ENCODE measurements at places on chromosomes 7 and 10. TPM values are rescaled to one million over a fixed set of nuclear protein-coding genes. Genes with fewer than 3 reads are reported as not detected.

The PNLIPRP3 gene
- not detected for total RNA-seq

The LRRC18 gene
- not detected for total RNA-seq

The CRHR2 gene
- total RNA-seq, result not detected

The COL26A1 gene
- not detected for total RNA-seq

The LIPF gene
- not detected for total RNA-seq

The ITGB8 gene
- not detected for total RNA-seq

The ELAPOR2 gene
- total RNA-seq, result 2.1 TPM

The SFTPA1 gene
- not detected for total RNA-seq

The ATG9B gene
- total RNA-seq, result 7.5 TPM

The CYP3A7 gene
- total RNA-seq, result not detected

The MSMB gene
- total RNA-seq, result not detected

The ANKRD2 gene
- total RNA-seq, result not detected

GRCh38 chr10:112904000-112904399 lies 46.0 kb upstream of the TCF7L2 start:
- DNase-seq, result no peak

GRCh38 chr7:117184367-117184766 lies 138.5 kb downstream of the WNT2 start:
- DNase-seq, result no peak

DNA sequence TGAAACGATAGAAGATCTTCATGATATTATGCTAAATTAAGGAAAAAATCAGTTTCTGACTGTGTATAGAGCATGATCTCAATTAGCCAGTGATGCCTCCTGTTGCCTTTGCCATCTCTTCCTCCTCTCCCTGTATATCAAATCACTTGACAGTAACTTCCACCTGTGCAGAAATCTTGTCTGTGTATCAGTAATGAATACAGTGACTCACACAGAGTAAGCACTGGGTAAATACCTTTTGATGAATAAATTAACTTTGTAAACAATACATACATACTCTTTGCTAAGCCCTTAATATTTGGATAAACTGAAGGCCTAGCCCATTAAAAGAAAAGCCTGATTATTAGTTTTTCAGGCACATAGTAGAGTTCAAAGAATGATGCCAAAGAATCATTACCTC lies 610.6 kb upstream of the NRP1 start:
- no peak for DNase-seq

- no peak for DNase-seq
Observed at GRCh38 chr10:52232561-52233350, 81.3 kb upstream of the DKK1 start.

- DNase-seq, result peak; percentile 79
Observed at GRCh38 chr7:39414224-39415035, 151.8 kb upstream of the YAE1 start.

GRCh38 chr10:4006051-4006450 lies 221.0 kb upstream of the KLF6 start:
- DNase-seq, result no peak

- no peak for DNase-seq
Observed at GRCh38 chr7:54995166-54995565, 23.7 kb upstream of the EGFR start.

- no peak for DNase-seq
Observed at GRCh38 chr7:107948645-107949442, 54.1 kb downstream of the LAMB1 start.

GRCh38 chr7:139718859-139719258 lies 58.9 kb downstream of the HIPK2 start:
- DNase-seq, result no peak

DNA sequence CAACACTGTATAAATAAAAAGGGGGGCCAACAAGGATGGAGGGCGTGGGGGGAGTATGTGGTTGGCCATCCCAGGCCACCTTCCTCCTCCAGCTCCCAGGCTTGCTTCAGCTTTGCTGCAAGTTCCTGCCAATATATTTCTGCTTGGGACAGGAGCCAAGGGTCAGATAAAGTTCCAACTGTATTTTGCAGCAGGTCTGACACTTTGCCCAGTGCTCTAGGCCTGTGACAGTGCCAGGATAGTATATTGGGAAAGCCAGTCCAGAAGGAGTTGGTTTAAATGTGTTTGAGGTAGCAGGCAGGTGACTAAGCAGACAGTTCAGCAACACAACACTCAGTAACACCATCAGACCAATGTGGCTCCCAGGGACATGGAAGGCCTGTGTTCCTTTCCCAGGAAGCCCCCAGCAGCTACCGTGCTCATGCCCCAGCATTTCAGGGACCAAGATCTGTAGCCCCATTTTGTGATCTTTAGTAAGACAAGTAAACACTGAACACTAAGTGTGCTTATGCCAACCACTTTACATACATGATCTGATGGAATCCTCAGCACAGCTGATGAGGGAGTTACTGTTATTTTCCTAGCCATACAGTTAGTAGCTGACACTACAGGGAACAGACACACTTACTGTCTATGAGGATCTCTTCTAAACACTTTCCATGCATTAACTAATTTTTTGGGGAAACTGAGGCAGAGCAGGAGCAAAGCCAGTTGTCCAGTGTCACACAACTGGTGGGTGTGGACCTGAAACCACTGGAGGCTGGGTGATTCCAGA lies 38.9 kb downstream of the DNAJB12 start:
- DNase-seq, result no peak

GRCh38 chr10:62498271-62498670 lies 124.1 kb downstream of the ZNF365 start:
- no peak for DNase-seq

GRCh38 chr7:158655931-158656441 lies 48.6 kb downstream of the NCAPG2 start:
- peak; percentile 88 for DNase-seq

DNA sequence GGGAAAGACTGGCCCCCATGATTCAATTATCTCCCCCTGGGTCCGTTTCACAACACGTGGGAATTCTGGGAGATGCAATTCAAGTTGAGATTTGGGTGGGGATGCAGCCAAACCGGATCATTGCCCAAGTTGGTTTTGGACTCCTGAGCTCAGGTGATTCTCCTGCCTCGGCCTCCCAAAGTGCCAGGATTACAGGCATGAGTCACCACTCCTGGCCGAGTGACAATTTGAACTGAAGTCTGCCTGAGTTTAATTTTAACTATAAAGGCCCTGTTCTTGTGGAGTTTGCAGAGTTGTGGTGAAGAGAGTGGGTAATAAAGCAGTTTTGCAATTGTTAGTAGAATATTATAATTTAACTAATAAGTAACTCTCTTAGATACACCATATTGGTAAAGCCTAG lies 78.3 kb downstream of the GALNT17 start:
- DNase-seq, result no peak

DNA sequence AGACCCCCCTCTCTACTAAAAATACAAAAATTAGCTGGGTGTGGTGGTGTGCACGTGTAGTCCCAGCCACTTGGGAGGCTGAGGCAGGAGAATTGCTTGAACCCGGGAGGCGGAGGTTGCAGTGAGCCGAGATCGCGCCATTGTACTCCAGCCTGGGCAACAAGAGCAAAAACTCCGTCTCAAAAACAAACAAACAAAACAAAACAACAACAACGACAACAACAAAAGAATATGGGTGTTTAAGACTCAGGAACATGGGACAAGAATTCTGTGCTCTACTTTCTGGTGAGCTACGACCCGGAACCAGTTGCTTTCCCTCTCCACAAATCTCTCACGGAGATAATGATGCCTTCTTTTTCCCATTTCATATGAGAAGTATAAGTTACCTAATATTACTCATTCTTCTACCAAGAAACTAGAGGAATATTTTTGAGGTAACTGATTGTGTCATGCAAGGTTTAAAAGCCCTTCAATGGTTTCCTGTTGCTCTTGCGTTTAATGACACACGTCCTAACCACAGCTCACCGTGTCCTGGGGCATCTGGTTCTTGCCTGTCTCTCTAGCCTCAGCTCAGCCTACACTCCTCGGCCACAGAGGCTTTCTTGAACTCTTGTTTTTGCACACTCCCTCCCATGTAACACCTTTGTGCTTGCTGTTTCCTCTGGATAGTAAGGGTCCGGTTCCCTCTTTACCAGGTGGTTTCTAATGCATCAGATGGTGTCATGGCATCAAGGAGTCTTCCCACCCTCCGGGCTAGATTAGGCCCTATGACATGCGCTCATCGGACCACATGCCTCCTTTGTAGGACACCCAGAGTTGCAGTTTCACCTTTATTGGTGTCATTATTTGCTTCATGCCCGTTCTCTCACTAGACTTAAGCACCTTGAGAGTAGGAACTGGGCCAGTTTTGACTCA lies 67.5 kb downstream of the PFKFB3 start:
- DNase-seq, result peak; percentile 92

- DNase-seq, result no peak
Observed at GRCh38 chr7:139692723-139693122, 85.1 kb downstream of the HIPK2 start.

DNA sequence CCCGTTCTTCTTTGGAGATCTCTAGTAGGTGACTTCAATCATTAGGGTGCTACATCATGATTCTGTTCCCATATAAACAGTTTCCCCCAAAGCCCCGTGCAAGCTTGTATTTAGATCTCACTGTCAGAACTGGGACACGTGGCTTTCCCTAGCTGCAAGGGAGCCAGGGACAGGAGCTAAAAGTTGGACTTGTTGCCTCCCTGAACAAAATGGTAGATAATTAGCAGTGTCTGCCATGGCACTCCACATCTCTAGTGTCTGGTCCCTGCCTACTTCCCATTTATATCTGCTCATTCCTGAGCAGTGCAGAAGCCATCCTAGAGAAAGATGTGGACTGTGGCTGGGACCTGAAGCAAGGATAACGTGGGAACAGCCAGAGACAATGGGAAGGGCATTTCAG lies 76.6 kb upstream of the FGFR2 start:
- no peak for DNase-seq

DNA sequence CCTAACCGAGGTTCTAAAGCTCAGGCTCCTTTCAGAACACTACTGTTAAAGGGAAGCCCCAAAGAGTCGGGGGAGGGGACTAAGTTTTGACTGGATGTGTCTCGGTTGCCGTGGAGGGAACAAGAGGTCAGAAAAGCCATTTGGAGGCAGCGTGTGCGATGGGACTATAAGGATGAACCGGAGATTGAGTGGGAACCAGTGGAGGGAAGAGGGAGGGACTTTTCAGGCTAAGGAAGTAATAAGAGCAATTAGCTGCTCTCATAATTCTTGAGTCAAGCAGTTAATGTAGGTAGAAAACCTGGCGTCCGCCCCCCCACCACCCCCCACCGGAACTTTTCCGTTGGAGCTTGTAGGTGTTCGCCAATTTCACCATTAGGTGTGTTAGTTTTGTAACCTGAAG lies 491 bp upstream of the AKAP9 start:
- peak; percentile 78 for DNase-seq

GRCh38 chr7:45695249-45695995 lies 121.3 kb downstream of the ADCY1 start:
- DNase-seq, result peak; percentile 41

GRCh38 chr10:98472196-98472595 lies 25.5 kb upstream of the HPS1 start:
- no peak for DNase-seq
